ENCODE measurements at places on chromosomes 16 and 17. TPM values are rescaled to one million over a fixed set of nuclear protein-coding genes. Genes with fewer than 3 reads are reported as not detected.
A peak's percentile ranks its signal among the peaks of the same experiment; 100 is the strongest.

DNA sequence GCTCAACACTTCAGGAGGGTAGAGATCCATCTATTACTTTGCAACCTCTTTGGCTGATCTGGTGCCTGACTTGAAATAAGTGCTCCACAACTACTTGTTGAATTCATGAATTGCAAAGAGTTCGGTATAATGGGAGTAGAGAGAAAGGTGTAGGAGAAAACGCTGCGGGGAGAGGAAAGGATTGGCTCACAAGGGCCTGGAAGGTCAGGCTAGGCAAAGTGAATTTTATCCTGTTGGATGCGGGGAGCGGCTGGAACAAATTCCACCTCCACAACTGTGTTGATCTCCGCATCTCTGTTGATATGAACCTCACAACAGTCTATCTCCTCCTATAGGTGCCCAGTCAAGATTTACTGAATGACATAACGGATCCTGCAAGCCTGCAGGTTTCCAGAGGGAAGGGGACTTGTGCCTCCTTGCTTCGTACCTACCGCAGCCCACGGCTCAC lies 684 bp downstream of the SLX4 start:
- no peak for ATAC-seq

The BAIAP3 gene
- total RNA-seq: 3.0 TPM

DNA sequence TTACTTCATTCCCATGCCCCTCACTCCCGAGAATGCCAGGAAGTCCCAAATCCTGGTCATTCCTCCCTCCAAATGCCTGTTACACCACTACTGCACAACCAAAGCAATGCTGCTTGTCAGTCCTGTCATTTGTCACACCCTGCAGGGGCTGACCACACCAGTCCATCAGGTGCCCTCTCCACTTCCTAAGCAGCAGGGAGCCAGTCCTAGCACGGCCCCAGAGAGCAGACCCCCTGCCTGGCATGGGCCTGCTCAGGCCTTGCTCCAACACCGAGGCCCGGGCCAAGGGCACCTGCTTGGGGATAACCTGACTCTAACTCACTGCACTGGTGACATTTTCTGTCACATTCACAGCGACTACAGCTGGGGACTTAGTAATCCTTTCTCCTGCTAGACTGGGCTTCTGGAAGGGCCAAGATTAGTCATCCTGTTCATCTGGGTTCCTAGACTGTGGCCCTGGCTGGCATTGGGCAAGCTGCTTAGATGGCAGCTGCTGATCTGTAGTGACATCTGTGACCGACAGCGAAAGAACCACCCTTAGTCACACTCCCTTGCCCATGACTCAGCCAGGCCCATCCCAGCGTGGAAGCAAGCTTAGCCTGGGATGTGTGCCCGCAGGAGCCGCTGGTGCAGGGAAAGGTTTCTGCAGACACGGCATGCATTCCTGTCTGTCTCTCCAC lies 5.4 kb downstream of the ALYREF start:
- ATAC-seq: no peak

The RND2 gene
- total RNA-seq: 3.4 TPM

DNA sequence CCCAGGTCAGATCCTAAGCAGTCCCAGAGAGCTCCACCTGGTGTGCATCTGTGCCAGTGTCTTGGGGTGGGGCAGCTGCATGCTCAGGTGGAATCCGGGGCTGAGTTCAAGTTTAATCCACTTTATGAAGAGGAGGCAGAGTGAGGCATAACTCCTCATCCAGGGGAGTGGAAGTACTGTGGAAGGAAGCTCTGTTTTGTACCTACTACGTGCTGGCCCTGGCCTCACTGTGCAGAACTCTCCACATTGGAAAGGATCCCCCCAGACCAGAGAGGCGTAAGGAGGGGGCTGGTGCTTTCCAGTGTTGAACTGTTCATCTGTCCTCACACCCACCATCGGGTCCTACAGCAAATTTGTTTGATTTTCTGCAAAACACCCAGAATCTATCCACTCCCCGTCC lies 78.0 kb downstream of the ABCC6 start:
- no peak for ATAC-seq

The ELMO3 gene
- total RNA-seq: 1.8 TPM

DNA sequence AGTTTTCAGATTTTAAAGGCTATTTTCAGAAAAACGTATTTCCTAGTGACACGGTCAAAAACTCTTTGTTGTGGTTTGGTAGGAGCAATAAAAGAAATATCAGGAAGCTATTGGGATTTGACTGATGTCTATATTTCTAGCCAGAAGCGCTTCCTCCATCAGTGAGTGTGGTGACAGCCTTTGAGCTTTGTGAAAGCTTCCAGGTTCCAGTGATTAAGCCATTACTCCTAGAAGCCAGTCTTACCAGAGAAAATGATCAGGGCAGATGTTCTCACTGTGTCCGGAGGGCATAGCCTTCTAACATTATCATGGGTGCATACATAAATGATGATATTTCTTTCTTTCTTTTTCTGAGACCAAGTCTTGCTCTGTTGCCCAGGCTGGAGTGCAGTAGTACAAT lies 39.6 kb downstream of the MAP2K6 start:
- ATAC-seq: no peak

The KRT24 gene
- total RNA-seq: not detected

The KCNJ2 gene
- 6.6 TPM for total RNA-seq

GRCh38 chr16:27326738-27327585 lies 13.2 kb downstream of the IL4R start:
- ATAC-seq: peak; percentile 88

DNA sequence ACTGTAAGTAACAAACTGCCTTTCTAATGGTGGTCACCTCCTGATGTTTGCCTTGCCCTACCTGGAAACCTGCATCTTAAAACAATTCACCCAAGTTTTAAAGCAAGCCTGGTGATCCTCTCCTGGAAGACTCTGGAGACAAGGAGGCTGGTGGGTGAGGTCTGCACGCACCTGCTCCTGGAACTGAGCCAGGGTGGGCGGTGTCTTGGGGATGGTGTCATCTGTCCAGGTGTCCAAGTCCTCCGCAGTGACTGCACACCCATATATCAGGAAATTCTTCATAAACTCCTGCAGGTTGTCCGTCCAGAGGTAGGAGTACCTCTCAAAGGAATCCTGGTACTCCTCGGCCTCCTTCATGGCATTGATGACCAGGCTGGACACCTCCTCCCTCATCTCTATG lies 44.9 kb downstream of the DNAH17 start:
- ATAC-seq: no peak

DNA sequence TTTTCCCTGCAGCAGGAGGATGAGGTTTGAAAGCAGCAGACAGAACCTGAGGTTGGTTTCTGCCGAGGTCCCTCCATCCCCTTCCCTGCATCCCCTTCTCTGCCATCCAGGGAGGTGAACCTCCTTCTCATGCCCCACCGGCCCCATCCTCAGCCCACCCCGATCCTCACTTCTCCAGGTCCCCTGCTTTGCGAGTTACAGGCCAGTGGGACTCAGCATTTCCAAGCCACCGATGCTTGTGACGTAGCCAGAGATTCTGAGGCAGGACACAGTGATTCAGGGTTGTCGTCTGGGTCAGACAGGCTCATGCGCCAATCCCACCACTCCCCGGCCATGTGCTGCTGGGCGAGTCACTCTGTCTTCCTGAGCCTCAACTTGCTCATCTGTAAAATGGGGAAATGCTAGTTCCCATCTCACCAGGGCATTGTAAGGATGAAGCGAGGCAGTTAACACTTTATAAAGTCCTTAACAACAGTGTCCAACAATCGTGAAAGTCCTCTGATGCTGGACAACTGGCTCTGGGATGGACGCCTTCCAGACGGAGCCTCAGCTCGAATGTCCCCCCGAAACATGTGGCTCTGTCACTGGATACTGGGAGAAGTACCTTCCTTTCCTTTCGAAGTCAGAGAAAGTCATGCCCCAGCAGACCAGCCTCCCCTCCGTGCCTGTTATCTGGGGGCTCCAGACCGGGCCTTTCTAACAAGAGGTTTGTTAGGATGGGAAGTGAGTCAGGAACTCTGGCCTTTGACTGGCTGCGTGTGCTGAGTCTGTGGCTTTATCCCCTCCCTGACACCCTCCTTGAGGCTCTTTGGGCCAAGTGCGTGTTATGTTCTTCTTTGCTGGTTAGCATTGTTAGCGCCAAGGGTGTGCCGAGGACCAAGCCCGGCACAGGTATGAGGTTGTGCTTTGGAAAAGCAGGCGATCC lies 21.9 kb downstream of the SEC14L5 start:
- no peak for ATAC-seq

DNA sequence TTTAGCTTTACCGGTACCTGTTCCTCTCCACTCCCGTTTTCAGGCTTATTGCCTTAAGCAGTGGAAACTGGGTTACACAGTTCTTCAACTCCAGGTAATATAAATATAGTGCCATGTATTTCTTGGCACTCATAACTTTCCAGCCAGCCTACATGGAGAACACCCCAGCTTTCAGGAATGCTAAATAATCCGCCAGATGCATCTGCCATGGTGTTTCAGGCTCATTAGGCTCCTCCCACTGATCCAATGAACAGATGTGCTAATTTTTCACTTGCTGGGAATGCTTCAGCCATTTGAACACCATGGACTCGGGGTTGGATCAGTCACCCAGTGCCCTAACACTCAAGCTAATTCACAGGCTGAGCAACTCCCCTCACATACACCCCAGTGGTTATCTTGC lies 4.6 kb downstream of the ANKFN1 start:
- no peak for ATAC-seq

- ATAC-seq: peak; percentile 34
These were observed 19.3 kb downstream of the ANKFN1 start for GRCh38 chr17:56172517-56172982.

DNA sequence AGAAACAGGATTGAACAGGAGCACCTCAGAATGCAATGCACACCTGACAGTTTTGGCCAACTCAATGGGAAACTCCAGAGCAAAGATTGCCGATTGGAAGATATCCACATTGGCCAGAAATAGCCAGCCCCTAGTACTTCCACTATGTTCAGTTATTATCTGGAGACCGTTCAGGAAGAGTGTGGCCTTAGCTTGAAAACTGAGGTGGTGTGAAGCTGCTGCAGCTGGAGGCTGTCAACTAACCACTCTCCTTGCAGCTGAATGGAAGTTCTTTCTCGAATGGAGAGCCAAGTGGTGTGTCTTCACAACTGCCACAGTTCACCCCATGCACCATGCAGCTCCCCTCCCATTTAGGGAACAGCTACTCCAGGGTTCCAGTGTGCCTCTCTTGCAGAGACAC lies 61.9 kb upstream of the DHX40 start:
- no peak for ATAC-seq

GRCh38 chr17:71502443-71502842 lies 618.4 kb upstream of the SOX9 start:
- ATAC-seq: no peak

The TPSG1 gene
- 0.31 TPM for total RNA-seq

DNA sequence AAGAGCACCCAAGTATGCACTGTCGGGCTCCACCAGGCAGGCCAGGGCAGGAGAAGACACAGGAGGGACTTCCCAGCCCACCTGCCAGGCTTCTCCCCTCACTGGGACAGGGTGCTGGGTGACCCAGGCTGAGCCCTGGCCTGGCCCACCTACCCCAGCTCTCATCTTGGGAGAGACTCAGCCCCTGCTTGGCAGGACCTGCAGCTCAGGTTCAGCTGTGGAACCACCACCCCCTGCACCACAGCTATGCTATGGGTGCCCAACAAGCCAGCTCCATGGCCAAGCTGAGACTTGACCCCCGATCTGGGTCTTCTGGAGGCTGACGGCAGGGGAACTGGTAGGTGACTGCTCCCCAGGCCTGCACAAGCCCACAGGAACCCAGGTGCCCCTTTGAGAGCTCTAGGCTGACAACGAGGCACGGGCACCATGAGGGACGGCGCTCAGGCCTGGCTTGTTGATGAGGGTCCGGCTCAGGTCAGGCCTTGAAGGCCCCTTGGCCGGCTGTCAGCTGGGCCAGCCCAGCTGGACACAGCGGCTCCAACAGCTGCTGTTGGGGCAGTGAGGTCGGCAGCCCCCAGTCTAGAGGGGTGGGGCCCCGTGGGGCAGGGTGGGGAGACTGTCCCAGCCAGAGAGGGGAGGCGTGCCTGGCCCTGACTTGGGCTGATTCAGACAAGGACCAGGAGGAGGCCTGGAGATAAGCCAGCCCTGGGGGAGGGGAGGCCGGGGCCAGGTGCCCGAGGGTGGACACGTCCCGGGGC lies 4.6 kb downstream of the RPUSD1 start:
- ATAC-seq: no peak

The ICAM2 gene
- 71.1 TPM for total RNA-seq

All from gastroesophageal sphincter (tissue), 4 donors.